ENCODE measurements at places on chromosomes 2 and 18. TPM values are rescaled to one million over a fixed set of nuclear protein-coding genes. Genes with fewer than 3 reads are reported as not detected.
A peak's percentile ranks its signal among the peaks of the same experiment; 100 is the strongest.

DNA sequence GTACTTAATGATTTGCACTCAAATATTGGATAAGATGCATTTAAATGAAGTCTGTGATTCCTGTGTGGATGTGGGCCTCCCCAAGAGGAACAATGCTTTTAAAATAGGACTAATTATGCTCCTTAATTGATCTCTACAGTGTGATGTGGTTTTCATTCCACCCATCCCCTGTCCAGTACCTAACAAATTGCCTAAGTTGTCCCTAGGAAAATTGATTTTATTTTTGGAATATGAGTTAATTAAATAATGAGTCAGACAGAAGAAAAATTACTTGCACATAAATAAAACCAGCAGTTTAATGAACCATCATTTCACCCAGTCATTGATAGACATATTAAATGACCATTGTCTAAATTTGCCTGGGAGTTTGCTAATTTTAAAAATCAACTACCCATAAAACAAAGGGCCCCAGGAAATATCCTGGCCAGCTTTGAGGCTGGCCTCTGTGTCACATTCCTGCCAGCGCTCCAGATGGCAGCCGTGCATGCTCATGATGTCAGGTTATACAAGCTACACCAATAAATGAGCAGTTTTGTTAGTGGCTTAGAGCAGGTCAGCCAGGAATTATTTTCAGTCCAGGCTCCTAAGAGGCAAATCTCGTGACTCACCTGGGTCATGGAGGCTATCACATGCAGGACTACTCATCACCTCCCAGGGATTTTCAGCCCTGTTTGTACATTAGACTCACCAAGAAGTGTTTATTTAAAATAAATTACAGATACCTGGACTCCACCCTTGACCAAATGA is 31.9 kb downstream of the ABHD3 start:
- DNase-seq, result no peak
- no peaks in the 10 kb centered on the region for H3K27me3 ChIP-seq
- H3K4me3 ChIP-seq, result no peak overlapping the region
- H3K4me1 ChIP-seq, result no peaks in the 10 kb centered on the region

Gene SCG2
- total RNA-seq, result 11.1 TPM

DNA sequence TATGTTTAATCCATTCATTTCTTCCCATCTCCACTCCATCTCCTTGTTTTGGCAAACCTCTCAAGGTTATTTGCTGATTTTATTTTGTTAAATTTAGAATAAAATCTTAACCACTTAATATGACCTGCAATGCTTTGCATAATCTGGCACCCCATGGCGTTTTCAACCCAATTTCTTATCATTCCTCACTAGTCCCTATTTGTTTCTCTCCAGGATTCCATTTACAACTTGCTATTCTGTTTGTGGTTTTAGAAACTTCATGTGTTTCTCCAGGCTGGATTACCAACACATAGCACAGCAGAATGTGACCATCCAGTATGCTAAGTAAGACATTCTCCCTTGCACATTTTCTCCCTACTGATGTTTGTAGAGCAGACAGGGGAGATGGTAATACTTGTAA is 749.2 kb upstream of the FSHR start:
- no peaks in the 10 kb centered on the region for H3K4me1 ChIP-seq
- no peak for DNase-seq
- H3K27me3 ChIP-seq, result no peaks in the 10 kb centered on the region
- H3K4me3 ChIP-seq, result no peak overlapping the region
- H3K36me3 ChIP-seq, result no peaks in the 10 kb centered on the region
- no peak overlapping the region for H3K27ac ChIP-seq

DNA sequence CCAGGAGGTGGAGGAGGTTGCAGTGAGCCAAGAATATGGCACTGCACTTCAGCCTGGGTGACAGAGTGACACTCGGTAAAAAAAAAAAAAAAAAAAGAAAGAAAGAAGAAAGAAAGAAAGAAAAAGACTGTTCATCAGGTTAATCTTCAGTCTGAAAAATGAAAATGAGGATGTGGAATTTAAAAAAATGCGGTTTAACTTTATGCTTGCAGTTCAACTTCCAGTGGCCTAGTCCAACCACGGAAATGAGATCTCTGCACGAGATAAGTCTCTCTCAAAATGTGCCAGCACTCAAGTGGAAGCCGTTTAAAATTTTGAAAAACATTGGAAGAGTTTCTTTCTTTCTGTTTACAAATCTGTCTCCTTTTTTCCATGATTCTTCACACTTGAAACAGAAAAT is 112.1 kb downstream of the DOCK10 start:
- peaks cover 4% of the 10 kb centered on the region for H3K4me1 ChIP-seq
- DNase-seq, result no peak
- no peak overlapping the region for H3K27ac ChIP-seq
- H3K27me3 ChIP-seq, result no peaks in the 10 kb centered on the region
- H3K4me3 ChIP-seq, result no peak overlapping the region

Gene SERPINB13
- total RNA-seq, result not detected

DNA sequence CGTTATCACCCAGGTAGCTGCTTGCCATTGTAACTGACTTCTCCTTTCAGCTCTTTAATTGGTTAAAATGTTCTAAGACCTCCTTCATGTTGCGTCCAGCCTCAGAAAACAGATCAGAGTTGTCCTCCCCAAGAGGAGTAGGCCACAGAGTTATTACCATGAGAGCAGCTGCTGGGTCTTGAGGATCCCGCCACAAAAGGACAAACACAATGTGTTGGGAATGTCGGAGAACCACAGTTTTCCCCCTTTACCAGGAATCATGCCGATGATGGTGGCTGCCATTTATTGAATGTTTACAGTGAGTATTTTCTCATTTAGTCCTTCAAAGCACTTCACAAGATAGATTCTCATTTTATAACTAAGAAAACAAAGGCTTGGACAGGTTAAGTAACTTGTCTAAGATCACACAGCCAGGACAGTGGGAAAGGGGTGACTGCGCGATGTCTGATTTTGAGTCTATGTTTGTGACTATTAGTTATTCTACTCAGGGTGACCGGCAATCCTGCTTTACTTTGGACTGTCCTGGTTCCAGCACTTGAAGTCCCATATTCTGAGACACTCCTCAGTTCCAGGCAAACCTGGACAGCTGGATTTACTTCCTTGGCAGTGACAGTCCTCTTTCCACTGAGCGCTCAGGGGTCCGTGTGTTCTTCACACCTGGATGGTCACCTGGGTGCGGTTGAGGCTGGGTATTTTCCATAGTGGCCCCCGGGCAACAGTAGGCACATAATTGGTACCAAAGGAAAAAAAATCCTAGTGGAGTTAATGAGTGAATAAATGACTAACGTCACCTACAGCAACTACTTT is 93.6 kb downstream of the LIPG start:
- H3K4me1 ChIP-seq, result peaks cover 7% of the 10 kb centered on the region
- H3K27ac ChIP-seq, result no peak overlapping the region
- no peaks in the 10 kb centered on the region for H3K27me3 ChIP-seq

Gene ATP6V1C2
- not detected for total RNA-seq

DNA sequence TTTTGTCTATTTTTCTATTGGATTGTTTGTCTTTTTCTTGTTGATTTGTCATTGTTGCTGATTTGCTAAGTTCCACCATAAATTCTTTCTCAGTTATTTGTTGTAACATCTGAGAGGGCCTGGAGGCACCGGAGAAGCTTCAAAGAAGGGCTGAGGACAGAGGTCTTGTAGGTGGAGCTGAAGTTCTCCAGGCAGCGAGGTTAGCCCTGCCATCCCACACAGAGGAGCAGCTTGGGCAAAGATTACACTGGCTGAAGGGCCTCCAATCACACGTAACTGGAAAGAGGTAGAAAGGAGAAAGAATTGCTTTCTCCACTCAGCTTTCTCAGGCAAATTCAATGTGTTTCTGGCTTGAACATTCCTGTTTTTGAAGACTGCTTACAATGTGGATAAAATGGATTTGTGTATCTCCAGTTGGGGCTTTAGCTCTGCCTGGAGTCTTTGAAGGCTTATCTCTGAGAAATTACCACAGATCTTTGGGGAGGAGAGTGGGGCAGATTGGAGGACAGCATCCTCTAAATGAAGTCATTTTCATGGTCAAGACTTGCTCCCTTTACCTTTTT is 21.1 kb upstream of the EMILIN2 start:
- H3K4me3 ChIP-seq, result no peak overlapping the region
- no peak overlapping the region for H3K27ac ChIP-seq
- H3K27me3 ChIP-seq, result no peaks in the 10 kb centered on the region
- no peaks in the 10 kb centered on the region for H3K4me1 ChIP-seq
- H3K36me3 ChIP-seq, result no peaks in the 10 kb centered on the region

Gene LINC00305
- total RNA-seq, result not detected

DNA sequence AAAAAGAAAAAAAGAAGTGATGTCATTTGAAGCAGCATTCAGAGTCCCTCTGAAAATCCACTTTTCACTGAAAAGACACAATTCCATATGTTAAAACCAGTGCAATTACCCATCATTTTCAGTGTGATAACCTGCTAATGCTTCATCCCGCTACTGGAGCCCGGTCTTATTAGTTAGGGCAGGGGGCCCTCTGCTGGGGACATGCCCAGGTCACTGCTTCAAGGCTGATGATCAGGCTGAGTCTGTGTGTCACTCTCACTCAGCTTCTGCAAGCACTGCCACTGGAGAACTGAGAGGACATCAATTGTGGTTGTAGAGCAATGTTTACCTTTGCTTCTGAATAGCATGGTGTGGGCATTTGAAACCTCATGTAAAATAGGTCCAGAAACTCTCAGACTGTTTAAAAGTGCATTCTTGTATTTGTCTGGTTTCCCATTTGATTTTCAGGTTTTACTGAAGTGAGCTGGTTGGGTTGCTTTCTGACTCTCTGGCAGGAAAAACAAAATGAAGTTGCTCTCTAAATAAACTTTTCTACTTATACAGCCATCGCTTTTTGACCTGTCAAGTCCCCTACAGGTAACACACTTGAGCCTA is 49.2 kb upstream of the NXPH2 start:
- H3K27ac ChIP-seq, result no peak overlapping the region
- H3K36me3 ChIP-seq, result no peaks in the 10 kb centered on the region
- DNase-seq, result no peak
- no peak overlapping the region for H3K4me3 ChIP-seq

DNA sequence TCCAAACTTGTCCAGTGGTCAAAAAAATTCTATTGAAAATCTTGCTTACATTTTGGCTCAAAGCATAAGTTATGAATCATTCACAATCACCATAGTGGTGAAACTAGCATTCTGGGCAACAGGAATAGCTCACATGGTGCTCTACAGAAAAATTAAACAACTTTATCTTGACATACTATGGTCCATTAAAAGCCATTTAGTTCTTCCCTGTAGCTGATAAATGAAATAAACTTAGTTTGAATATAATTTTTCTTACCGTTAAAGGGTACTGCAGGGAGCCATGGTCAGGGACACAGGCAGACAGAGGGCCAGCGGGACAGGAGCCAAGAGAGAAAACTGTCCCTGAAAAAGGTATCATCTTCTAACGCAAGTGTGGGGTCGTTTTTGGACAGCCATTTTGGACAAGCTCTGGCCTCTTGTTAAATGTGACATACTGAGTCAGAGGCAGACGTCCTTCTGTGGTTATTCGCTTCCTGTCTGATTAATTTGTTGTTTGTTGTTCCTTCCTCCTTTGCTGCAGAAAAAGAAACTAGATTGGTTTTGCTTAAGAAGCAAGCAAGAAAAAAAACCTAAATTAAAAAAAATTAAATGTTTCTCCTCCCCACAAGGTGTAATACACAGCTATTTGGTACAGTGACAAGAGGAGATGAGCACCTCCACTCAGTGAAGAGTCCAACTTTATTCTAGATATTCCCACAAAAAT is at the start of gene WIPF1:
WIPF1 (minus strand) TSS at position 460 of the 703 bp plus-strand sequence. CDS start 12,231 bp downstream, outside the sequence.
- DNase-seq, result no peak
- no peaks in the 10 kb centered on the region for H3K27me3 ChIP-seq
- H3K27ac ChIP-seq, result peak within 1 kb of the TSS; percentile 77
- H3K36me3 ChIP-seq, result no peaks in the 10 kb centered on the region
- peaks cover 49% of the 10 kb centered on the region for H3K4me1 ChIP-seq
- H3K4me3 ChIP-seq, result peak within 1 kb of the TSS; percentile 24

- DNase-seq, result no peak
- no peaks in the 10 kb centered on the region for H3K27me3 ChIP-seq
- no peak overlapping the region for H3K27ac ChIP-seq
- peaks cover 10% of the 10 kb centered on the region for H3K36me3 ChIP-seq
- no peak overlapping the region for H3K4me3 ChIP-seq
These were observed 68.5 kb downstream of the SFXN5 start for GRCh38 chr2:73003027-73003426.

DNA sequence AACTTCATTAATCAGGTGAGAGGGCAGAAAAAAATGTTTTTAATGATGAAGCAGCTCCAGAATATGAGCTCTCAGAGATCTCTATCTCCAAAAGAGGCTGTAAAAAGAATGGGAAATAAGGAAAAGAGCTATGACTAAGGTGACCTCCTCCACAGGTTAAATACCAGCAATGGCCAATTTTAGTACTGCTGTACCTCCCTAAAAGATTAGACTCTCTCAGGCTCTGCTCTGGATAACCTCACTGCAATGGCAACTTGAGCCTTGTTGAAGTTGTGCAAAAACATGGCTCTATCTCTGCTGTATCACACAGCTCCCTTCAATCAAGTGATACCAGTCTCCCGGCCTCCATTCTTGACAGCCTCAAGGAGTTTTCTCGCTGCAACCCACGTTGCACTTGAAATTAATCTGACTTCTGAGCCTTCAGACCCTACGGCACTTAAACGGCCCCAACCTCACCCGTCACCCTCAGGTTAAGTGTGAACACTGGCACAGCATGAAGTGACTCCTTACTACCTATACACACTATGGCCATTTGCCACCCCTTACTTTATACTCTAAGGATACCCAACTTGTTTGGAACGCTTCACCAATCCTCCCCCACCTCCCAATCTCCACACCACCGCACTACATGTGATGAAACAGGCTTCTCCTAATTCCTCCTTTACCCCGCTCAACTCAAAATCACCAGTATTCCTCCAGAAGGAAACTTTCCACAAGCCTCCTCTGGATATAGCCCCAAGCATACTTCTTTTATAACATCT is 36.3 kb downstream of the SMAD2 start:
- no peak for DNase-seq
- no peaks in the 10 kb centered on the region for H3K27me3 ChIP-seq
- H3K27ac ChIP-seq, result no peak overlapping the region
- H3K4me3 ChIP-seq, result no peak overlapping the region
- H3K4me1 ChIP-seq, result no peaks in the 10 kb centered on the region

Gene CYS1
- 10.3 TPM for total RNA-seq

DNA sequence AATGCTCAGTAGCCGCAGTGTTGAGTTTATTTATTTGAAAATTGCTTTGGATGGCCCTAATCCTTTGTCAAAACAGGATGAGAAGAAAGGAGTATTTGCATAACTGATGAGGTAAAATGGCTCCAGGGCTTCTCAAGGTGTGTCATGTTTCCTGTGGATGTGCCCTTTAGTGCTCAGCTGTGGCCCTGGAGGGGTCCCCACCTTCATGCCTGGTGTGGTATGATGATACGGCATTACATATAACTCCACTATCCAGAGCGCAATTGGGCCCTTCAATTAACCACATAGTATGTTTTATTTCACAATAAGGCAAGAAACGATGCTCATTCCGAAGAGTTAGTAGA is 39.8 kb upstream of the TMEM178A start:
- no peaks in the 10 kb centered on the region for H3K36me3 ChIP-seq
- no peaks in the 10 kb centered on the region for H3K27me3 ChIP-seq
- no peak for DNase-seq

GRCh38 chr2:165698444-165698884 is 95.6 kb downstream of the GALNT3 start:
- no peak overlapping the region for H3K27ac ChIP-seq
- H3K27me3 ChIP-seq, result no peaks in the 10 kb centered on the region
- DNase-seq, result no peak
- no peaks in the 10 kb centered on the region for H3K36me3 ChIP-seq
- H3K4me1 ChIP-seq, result no peaks in the 10 kb centered on the region
- H3K4me3 ChIP-seq, result no peak overlapping the region

GRCh38 chr2:109711230-109712122 is 82.6 kb upstream of the RGPD5 start:
- no peak overlapping the region for H3K4me3 ChIP-seq
- no peaks in the 10 kb centered on the region for H3K4me1 ChIP-seq
- peak; percentile 59 for DNase-seq
- H3K27me3 ChIP-seq, result no peaks in the 10 kb centered on the region

GRCh38 chr2:101823347-101823791 is 125.9 kb downstream of the MAP4K4 start:
- peaks cover 4% of the 10 kb centered on the region for H3K36me3 ChIP-seq
- H3K27me3 ChIP-seq, result no peaks in the 10 kb centered on the region
- H3K4me3 ChIP-seq, result no peak overlapping the region
- DNase-seq, result peak; percentile 75
